Hematopoietic multipotent progenitor cell treated with erythropoietin and hydrocortisone succinate and interleukin-3 and kit ligand, for 17 days (in vitro differentiated cells): ENCODE measurements at places on chromosomes 3 and 15.

DNA sequence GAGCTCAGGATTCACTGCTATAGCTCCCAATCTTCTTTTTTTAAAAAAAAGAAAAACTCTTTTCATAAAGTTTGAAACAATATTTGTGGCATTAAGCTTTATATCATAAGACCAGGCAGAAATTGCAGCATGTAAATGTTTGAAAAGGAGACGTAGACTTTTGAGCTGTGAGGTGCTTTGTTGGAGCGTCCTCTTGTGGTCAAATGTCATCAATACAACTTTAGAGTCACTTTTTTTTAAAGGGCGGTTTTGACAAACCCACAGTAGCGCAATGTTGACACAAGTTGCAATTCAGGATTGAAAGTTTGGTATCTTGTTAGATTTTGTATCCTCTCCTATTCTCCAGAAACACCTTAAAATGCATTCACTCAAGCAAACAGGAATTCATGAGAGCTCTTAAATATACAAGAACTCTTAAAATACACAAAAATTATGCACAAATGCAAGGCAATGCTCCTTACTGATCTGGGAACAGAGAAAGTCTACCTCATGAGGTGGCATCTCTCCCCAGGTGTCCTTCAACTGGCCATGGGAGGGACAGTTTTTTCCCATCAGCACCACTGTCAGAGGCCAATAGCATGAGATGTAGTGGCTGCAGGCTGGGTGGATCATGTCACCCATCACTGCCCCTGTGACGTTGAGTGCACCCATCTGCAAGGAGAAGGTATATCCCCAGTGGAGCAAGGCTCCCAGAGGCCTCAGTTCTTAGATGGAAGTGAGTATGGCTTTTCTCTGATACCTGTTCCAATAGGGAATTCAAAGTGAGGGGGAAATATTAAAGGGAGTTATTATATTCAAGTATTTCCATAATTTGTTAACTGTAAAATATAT, 70.7 kb downstream of the ANXA2 start:
- peak; percentile 24 for DNase-seq

GRCh38 chr15:67198157-67198754, 56.2 kb downstream of the AAGAB start:
- DNase-seq, result no peak

- DNase-seq, result no peak
Measured at GRCh38 chr3:134495980-134496379, 10.1 kb downstream of the CEP63 start.

- DNase-seq, result no peak
Measured at GRCh38 chr3:175743733-175744400, 884.7 kb downstream of the NAALADL2 start.

- DNase-seq, result no peak
Measured at GRCh38 chr15:84788500-84788899, 28.7 kb upstream of the ALPK3 start.

DNA sequence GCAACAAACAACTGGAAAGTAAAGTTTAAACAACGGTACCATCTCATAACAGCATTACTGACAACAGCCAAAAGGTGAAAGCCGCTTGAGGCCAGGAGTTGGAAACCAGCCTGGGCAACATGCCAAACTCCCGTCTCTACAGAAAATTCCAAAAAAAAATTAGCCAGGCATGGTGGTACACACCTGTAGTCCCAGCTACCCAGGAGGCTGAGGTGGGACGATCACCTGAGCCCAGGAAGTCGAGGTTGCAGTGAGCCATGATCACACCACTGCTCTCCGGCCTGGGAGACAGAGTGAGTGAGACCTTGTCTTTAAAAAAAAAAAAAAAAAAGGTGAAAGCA, 4.4 kb downstream of the TNK2 start:
- no peak for DNase-seq

DNA sequence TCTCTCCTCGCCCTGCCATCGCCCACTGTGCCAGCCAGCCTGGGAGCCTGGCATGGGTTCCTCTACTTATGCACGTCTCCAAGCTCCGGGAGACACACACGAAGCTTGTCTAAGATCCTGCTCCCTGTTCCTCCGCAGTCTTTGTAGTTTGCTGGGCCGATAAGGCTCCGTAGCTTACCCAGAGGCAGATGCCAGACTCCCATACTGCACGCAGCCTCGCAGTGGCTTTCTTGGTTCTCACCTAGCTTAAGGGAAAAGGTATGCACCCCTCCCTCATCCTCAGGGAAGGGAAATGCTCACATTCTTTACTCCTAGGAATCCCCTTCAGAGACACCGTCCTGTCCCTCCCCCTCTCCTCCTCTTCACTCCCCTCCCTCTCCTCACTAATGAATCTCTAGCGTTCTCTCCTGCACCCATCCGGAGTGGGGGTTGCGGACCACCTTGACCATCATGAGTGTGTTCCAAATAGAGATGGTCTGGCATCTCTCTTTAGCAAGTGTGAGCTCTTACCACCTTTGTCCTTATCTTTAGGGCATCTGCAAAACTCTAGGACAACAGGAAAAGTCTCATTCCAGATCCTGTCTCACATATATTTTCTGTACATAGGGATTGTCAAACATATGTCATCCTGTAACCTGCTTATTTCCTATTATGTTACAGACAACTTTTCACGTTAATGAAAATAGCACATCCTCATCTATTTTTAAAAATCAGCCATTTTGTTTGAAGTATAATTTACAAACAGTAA, 56.5 kb downstream of the TMEM266 start:
- no peak for DNase-seq

- DNase-seq, result no peak
Measured at GRCh38 chr15:55999658-56000057, 6.2 kb upstream of the NEDD4 start.

DNA sequence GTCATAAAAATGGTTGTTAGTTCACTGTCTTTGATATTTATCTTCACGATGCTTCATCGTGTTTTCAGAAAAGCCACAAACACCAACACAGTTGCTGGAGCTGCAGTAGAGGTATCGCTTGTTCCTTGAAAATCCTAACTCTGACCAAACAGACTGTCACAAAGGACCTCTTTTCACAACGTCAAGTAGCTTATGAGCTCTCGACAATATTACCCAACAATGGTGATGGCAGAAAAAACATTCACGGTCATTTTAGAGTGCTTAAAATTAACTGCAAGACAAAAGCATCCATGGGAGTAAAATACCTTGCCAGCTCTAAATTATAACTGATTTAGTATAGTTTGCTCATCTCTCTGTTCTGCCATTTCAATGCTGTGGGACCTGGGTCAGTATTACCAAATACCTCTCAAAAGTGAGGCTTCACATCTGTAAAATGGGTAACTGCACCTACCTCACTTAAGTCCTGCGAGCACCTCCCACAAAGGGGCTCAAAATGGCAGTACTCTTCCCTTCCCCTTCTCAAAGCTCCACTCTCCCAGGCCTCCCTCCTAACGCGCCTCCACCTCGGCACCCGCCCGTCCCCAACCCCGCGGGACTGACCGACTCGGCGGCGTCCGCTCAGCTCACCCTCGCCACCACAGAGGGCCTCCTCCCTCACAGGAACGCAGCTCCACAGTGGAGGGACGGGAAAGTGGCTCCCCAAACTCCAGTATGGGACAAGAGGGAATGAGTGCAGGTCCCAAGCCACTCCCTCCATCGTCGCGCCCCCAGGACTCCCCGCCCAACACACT, 546 bp downstream of the TRIM59 start:
- DNase-seq, result peak; percentile 61

DNA sequence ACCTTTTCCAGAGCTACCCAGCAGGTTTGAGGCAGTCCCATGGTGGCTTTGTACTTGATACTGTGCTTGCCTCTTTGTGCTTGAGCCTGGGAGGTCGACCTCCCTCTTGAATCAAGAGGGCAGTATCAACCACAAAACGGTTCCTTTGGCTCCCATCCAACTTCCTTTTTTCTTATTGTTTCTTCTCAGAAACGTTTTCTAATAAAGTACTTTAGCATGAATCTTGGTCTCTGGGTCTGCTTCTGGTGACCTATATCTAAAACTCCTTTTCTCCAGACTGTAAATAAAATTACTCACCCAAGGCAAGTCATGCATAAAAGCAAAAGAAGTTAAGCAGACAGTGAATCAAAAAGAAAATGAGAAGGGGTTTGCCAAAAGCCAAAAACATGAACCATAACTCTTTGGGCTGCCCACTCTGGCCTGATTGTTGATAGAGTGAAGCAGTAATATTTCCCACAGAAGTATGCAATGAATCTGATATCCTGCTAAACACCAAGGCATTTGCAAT, 112.2 kb upstream of the SLC4A7 start:
- no peak for DNase-seq

- DNase-seq, result no peak
Measured at GRCh38 chr15:59420986-59421618, 16.9 kb upstream of the FAM81A start.

DNA sequence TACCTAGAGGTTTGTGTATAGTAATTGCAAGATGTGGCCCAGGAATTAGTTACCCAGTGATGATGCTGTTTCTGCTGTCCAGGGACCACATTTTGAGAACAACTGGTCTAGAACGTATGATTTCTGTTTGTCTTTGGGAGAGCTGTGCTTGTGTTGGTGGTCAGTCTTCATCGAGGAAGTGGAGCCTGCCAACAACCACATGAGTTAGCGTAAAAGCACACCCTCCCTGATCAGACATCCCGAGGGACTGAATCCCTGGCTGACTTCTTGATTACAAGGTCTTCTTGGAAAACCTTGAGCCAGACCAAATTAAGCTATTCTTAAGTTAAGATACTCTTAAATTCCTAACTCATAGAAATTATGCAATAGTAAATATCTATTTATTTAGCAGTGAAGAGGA, 81.7 kb upstream of the ZPLD1 start:
- no peak for DNase-seq

GRCh38 chr3:150218236-150218635, 189.9 kb upstream of the TSC22D2 start:
- DNase-seq, result no peak

GRCh38 chr3:31008994-31009393, 114.5 kb upstream of the GADL1 start:
- no peak for DNase-seq

DNA sequence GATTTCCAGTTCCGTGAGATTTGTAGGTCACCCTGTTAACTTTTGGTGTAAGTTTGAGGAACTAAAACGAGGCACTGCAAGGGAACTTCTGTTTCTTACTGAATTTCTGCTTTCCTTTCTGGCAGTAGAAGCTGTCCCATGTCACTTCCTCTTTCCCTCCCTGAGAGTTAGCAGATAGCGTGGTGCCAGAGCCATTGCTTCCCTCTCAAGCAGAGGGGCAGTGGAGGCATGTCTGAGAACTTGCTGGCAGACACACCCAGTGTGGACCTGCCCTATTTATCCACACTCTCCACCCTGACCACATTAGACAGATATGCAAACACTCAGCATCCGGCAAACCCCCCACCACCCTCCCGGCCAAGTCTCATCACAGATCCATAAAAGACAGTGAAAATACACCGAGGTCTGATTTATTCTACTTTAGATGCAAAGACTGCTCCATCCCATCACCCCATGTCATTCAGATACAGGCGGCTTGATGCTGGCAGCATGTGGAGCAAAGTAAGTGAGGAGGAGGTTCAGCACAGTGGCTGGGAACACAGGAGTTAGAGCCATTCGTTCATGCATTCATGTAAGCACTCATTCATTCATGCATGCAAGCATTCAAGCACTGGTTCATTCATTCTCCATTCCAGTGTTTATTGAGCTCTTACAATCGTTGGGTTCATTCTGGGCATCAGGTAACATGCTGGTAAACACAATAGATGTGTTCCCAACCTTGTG, 324.7 kb downstream of the SHQ1 start:
- DNase-seq, result peak; percentile 27

- no peak for DNase-seq
Measured at GRCh38 chr15:94580211-94580885, 349.0 kb downstream of the MCTP2 start.

DNA sequence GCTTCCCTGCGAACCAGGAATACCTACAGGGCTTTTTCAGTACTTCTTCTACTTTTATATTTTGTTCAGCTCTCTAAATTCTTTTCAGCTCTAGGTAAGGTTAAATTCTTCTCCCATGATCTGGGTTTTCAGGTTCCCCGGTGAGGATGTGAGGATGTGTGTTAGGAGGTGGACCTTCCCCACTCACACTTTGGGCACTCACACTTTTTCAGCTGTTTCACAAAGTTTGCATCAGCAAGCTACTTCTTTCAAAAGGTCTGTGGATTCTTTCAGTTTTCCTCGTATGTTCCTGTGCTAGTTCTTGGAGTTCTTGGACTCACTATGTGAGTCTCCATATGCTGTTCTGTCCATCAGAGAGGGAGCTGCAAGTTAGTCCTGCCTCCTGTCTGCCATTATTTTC, 13.9 kb upstream of the OR5K2 start:
- DNase-seq, result no peak

- no peak for DNase-seq
Measured at GRCh38 chr3:117036259-117036799, 326.8 kb downstream of the TUSC7 start.

GRCh38 chr15:51982013-51982769, 10.6 kb upstream of the LEO1 start:
- DNase-seq, result peak; percentile 61

DNA sequence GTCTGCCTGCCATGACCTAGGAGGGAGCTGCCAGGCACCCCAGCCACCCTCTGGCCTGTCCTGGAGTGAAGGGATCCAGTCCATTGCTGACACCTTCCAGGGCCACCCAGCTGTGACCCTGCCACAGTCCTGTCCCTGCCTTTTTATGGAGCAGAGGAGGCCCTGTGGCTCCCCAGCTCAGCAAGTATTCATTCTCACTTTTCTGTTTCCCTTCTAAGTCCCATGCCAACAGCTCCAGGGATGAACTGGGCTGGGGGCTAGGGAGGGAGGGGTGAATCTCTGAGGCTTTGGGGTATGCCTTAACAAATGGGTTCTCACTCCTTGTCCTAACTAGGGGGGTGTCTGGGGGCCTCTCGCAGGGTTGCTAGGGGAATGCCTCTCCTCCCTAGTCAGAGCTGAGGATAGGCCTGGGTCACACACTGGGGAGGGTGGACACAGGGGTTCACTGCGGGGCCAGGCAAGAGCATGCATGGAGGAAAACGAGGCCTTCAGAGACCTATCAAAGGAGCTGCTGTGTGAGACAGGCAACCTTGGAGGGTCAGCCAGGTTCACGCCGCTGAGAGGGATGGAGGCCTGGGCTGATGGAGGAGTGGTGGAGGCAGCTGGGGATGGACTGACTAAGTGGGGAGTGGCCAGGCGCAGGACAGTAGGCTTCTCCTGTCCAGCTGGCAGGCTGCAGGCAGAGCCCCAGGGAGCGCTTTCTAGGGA, 31.8 kb downstream of the EPHB3 start:
- DNase-seq, result no peak
